ENCODE measurements at places on chromosomes 6 and 20.

GRCh38 chr6:24667378-24667803 lies 514 bp downstream of the ACOT13 start:
- peaks cover 4% of the 10 kb centered on the region for H3K4me1 ChIP-seq
- H3K27me3 ChIP-seq = no peaks in the 10 kb centered on the region
- peak overlapping the region; percentile 94 for H3K27ac ChIP-seq

GRCh38 chr20:23159947-23160318 lies 73.8 kb upstream of the CD93 start:
- H3K36me3 ChIP-seq = no peaks in the 10 kb centered on the region
- no peak for DNase-seq
- peaks cover 67% of the 10 kb centered on the region for H3K4me1 ChIP-seq
- peak overlapping the region; percentile 82 for H3K27ac ChIP-seq

DNA sequence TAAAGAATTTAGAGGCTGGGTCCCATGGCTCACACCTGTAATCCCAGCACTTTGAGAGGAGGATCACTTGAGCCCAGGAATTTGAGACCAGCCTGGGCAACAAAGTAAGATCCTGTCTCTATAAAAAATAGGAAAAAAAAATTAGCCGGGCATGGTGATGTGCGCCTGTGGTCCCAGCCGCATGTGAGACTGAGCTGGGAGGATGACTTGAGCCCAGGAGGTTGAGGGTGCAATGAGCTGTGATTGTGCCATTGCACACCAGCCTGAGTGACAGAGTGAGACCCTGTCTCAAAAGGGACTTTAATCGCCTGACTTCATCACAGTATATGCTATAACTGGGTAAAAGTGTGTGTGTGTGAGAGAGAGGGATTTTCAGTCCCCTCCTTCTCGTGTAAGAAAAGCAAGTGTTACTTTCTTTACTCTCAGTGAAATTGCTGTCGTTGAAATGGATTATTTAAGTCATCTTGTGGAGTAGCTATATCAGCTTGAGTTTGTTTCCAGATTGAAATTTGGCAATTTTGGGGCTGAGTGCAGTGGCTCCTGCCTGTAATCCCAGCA lies 7.5 kb downstream of the NCOA3 start:
- no peak for DNase-seq
- no peak overlapping the region for H3K27ac ChIP-seq
- H3K27me3 ChIP-seq = no peaks in the 10 kb centered on the region
- H3K4me1 ChIP-seq = peaks cover 7% of the 10 kb centered on the region
- no peak overlapping the region for H3K4me3 ChIP-seq

GRCh38 chr6:87210979-87211378 lies 55.6 kb downstream of the ZNF292 start:
- H3K36me3 ChIP-seq = peaks cover 3% of the 10 kb centered on the region
- no peak overlapping the region for H3K4me3 ChIP-seq
- no peak for DNase-seq
- no peaks in the 10 kb centered on the region for H3K4me1 ChIP-seq
- no peaks in the 10 kb centered on the region for H3K27me3 ChIP-seq
- no peak overlapping the region for H3K27ac ChIP-seq

GRCh38 chr6:169639653-169640278 lies 62.1 kb downstream of the WDR27 start:
- H3K4me1 ChIP-seq = no peaks in the 10 kb centered on the region
- DNase-seq = no peak
- no peak overlapping the region for H3K27ac ChIP-seq
- no peak overlapping the region for H3K4me3 ChIP-seq
- H3K27me3 ChIP-seq = no peaks in the 10 kb centered on the region

DNA sequence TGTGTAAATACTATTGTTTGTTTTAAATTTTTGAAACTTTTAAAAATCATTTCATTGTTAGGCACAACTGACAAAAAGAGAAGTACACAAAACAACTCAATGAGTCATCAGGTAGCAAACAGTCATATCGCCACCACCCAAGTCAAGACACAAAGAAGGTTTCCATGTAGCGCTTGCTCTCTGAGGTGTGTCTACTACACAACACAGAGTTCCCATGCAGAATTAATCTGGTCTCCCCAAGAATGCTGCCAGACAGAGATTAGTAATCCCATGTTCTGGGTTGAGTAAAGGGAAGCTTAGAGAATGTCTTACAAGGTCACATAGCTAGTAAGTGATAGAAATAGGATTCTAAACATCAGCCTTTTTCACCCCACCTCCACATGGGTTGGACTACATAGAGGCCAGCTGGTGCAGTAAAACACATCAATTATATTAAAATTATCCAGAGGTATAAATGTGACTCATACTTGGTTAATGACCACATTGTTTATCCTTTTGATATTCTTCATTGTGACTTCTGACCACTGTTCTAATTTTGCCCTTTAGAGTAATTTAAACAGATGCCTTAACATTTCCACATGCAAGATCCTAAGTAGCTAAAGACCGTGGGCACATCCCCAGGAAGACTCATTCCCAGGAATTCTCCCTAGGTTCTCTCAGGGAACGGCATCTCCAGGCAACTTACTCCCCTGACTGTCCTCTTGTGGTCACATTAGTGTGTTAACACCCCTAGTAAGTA lies 413.5 kb downstream of the PRKN start:
- no peak overlapping the region for H3K4me3 ChIP-seq
- no peaks in the 10 kb centered on the region for H3K4me1 ChIP-seq
- DNase-seq = no peak
- no peak overlapping the region for H3K27ac ChIP-seq
- no peaks in the 10 kb centered on the region for H3K27me3 ChIP-seq

GRCh38 chr6:128803911-128804310 lies 79.0 kb upstream of the LAMA2 start:
- H3K4me3 ChIP-seq = no peak overlapping the region
- H3K36me3 ChIP-seq = no peaks in the 10 kb centered on the region
- no peaks in the 10 kb centered on the region for H3K4me1 ChIP-seq
- DNase-seq = no peak
